ENCODE measurements at places on chromosomes 13 and 19.

DNA sequence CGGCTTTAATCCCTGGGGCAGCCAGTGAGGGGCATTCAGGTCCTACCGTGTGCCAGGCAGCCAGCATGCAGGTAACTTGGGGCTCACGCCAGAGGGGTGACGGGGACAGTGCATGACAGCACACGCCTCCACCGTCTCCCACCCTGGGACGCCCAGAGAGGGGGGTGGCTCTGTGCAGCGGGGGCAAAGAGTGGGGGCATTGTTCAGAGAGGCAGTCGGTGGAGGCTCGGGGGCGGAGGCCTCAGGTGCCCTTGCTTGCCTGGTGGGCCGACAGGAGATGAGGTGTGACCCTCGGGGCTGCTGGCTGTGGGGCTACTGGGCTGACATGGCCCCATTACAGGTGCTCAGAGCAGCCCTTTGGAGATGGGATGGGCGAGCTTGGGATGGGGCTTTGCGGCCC, 18.4 kb downstream of the PLIN4 start:
- no peaks in the 10 kb centered on the region for H3K27me3 ChIP-seq
- H3K36me3 ChIP-seq, result no peaks in the 10 kb centered on the region
- H3K4me1 ChIP-seq, result no peaks in the 10 kb centered on the region
- H3K27ac ChIP-seq, result no peak overlapping the region
- DNase-seq, result no peak

DNA sequence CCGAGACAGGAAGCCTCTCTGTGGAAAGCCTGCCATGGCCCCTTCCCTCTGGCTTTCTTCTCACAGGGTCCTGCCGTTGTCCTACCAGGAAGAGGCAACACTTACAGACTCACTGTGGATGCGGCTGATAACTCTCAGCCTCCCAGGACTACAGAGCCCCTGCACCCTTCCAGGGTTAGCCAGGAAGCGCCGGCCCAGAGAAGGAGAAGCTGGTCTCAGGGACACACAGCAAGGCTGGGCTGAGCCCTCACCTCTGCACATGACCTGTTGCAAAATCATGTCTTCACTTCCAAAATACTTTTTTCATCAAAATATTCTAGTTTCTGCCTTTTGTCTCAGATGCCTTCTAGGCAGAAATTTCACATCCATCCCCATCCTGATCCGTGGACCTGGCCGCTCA, 1.9 kb downstream of the CEACAM20 start:
- H3K36me3 ChIP-seq, result no peaks in the 10 kb centered on the region
- no peak overlapping the region for H3K27ac ChIP-seq
- no peak overlapping the region for H3K4me3 ChIP-seq
- no peak for DNase-seq
- no peaks in the 10 kb centered on the region for H3K4me1 ChIP-seq
- H3K27me3 ChIP-seq, result no peaks in the 10 kb centered on the region

GRCh38 chr13:72293206-72293605, 426.2 kb upstream of the DACH1 start:
- DNase-seq, result no peak
- no peak overlapping the region for H3K4me3 ChIP-seq
- H3K27me3 ChIP-seq, result no peaks in the 10 kb centered on the region
- H3K27ac ChIP-seq, result no peak overlapping the region
- no peaks in the 10 kb centered on the region for H3K4me1 ChIP-seq
- H3K36me3 ChIP-seq, result no peaks in the 10 kb centered on the region

DNA sequence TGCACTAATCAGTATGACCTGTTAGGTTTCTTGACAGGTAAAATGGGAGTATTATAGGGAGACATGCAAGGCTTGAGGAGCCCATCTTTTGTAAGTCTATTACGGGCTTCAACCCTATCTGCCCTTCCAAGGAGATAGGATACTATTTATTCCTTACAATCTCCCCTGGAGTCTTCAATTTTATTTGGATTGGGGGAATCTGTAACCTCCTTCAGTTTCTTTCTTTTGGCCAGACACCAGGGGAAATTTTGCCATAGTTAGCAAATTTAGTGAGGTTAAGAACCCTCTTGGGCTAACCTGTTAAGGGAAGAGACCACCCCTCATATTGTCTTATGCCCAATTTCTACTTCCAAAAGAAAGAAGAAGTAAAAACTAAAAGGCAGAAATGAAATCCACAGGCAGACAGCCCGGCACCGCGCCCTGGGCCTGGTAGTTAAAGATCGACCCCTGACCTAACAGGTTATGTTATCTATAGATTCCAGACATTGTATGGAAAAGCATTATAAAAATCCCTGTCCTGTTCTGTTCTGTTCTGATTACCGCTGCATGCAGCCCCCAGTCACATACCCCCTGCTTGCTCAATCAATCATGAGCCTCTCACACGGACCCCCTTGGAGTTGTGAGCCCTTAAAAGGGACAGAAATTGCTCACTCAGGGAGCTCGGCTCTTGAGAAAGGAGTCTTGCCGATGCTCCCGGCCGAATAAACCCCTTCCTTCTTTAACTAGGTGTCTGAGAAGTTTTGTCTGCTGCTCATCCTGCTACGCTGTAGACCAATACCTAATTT, 39.6 kb upstream of the CD177 start:
- no peaks in the 10 kb centered on the region for H3K36me3 ChIP-seq
- no peaks in the 10 kb centered on the region for H3K27me3 ChIP-seq
- no peak overlapping the region for H3K4me3 ChIP-seq
- no peak overlapping the region for H3K27ac ChIP-seq
- no peaks in the 10 kb centered on the region for H3K4me1 ChIP-seq
- no peak for DNase-seq

GRCh38 chr13:24670961-24671381, 9.2 kb upstream of the ATP12A start:
- no peaks in the 10 kb centered on the region for H3K27me3 ChIP-seq
- DNase-seq, result no peak
- peaks cover 6% of the 10 kb centered on the region for H3K4me1 ChIP-seq
- H3K4me3 ChIP-seq, result no peak overlapping the region

DNA sequence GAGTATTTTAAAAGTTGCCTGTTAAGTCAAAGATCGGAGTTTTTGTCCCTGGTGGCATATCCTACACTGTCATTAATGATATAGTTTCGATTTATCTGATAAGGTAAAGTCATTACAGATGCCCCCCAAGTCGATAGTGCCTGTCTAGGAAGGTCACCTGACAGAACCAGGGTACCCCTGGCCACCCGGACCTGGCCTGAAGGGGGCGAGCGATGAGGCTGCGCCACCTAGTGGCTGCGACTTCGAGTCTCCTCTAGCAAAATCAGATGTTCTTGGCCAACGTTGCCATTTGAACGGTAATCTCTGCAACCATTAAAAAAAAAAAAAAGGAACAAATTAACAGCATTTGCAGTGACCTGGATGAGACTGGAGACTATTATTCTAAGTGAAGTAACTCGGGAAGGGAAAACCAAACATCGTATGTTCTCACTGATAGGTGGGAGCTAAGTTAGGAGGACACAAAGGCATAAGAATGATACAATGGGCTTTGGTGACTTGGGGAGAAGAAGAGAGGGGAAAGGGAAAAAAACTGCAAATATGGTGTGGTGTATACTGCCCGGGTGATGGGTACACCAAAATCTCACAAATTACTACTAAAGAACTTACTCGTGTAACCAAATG, 565.1 kb downstream of the LIG4 start:
- H3K4me3 ChIP-seq, result no peak overlapping the region
- no peaks in the 10 kb centered on the region for H3K27me3 ChIP-seq
- H3K4me1 ChIP-seq, result no peaks in the 10 kb centered on the region
- no peak overlapping the region for H3K27ac ChIP-seq

DNA sequence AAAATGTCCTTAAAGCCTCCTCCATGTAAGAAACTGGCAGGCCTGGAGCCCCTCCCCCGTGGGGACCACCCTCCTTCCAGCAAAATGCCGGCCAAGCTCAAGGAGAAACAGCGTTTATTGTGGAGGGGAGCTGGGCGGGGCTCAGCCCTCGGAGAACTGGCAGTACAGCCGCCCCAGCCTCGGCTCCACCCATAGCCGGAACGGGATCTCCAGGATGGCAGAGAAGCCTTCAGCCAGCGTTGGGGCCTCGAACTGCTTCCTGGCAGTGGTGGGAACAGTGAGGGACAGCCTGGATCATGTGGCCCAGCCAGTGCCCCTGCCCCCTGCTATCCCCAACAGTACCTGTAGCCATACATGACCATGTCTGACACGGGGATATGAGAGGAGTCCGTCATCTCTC, 6.3 kb downstream of the PNKP start:
- H3K27me3 ChIP-seq, result no peaks in the 10 kb centered on the region
- no peak for DNase-seq
- peaks cover 41% of the 10 kb centered on the region for H3K4me1 ChIP-seq
- H3K4me3 ChIP-seq, result no peak overlapping the region
- H3K27ac ChIP-seq, result peak overlapping the region; percentile 84

DNA sequence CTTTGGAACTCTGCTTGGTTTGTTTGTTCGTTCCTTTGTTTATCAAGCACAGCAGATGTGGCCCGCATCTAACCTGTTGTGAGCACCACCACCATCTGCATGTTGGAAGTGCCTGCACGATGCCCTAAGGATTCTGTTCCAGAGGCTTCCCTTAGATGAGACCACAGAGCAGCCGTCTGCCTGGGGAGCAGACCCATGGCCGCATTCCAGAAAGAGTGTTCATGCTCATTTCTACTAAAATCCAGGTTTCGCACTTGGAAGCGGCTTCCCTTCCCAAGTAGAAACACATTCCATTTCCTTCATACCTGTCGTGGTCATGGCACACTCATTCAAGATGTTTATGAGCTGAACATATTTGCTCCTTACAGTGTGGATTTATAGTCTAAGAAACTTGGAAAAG, 27.2 kb downstream of the COL4A2 start:
- H3K4me3 ChIP-seq, result no peak overlapping the region
- no peaks in the 10 kb centered on the region for H3K36me3 ChIP-seq
- no peaks in the 10 kb centered on the region for H3K27me3 ChIP-seq
- H3K27ac ChIP-seq, result no peak overlapping the region

DNA sequence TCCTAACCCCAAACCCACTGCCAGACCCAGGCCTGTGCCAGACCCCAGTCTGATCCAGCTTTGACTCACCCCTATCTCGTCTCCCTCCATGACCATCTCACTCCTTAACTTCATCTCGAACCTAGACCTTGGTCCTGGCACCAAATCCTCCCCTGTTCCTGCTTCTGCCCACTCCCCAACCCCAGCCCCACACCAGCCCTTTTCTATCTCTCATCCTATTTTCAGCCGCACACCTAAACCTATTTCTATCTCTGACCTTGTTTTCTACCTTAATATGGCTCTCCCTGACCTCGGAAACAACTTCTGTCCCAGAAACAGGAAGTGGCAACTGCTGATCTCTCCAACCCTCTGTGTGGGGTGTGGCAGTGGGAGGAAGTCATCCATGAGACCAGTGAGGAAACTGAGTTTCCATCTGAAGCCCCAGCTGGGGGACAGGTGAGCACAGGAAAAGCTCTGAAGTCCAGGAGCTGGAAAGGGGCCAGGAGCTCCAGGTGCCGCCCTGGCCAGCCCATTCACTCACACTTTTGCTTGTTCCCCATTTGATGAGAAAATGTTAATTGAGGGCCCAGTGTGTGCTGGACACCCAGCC, 13.7 kb downstream of the PTH2 start:
- no peak overlapping the region for H3K4me3 ChIP-seq
- no peaks in the 10 kb centered on the region for H3K4me1 ChIP-seq
- no peaks in the 10 kb centered on the region for H3K36me3 ChIP-seq
- no peaks in the 10 kb centered on the region for H3K27me3 ChIP-seq
- no peak overlapping the region for H3K27ac ChIP-seq

DNA sequence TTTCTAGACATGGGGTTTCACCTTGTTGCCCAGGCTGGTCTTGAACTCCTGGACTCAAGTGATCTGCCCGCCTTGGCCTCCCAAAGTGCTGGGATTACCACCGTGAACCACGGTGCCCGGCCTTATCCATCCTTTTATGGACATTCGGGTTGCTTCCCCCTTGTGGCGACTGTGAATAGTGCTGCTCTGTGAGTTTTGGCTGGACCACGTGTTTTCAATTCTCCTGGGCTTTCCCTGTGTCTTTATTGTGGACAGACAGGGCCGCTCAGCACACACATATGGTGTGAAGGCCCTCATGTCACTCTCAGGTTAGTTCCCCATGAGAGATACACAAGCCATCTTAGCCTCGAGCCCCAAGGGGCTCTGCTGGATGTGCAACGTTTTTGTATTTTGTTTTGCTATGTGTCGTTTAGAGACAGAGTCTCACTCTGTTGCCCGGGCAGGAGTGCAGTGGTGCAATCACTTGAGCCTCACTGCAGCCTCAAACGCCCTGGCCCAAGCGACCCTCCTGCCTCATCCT, 40.5 kb downstream of the MAU2 start:
- H3K27me3 ChIP-seq, result no peaks in the 10 kb centered on the region
- no peaks in the 10 kb centered on the region for H3K36me3 ChIP-seq
- no peak overlapping the region for H3K27ac ChIP-seq
- peak; percentile 72 for DNase-seq
- H3K4me1 ChIP-seq, result no peaks in the 10 kb centered on the region

DNA sequence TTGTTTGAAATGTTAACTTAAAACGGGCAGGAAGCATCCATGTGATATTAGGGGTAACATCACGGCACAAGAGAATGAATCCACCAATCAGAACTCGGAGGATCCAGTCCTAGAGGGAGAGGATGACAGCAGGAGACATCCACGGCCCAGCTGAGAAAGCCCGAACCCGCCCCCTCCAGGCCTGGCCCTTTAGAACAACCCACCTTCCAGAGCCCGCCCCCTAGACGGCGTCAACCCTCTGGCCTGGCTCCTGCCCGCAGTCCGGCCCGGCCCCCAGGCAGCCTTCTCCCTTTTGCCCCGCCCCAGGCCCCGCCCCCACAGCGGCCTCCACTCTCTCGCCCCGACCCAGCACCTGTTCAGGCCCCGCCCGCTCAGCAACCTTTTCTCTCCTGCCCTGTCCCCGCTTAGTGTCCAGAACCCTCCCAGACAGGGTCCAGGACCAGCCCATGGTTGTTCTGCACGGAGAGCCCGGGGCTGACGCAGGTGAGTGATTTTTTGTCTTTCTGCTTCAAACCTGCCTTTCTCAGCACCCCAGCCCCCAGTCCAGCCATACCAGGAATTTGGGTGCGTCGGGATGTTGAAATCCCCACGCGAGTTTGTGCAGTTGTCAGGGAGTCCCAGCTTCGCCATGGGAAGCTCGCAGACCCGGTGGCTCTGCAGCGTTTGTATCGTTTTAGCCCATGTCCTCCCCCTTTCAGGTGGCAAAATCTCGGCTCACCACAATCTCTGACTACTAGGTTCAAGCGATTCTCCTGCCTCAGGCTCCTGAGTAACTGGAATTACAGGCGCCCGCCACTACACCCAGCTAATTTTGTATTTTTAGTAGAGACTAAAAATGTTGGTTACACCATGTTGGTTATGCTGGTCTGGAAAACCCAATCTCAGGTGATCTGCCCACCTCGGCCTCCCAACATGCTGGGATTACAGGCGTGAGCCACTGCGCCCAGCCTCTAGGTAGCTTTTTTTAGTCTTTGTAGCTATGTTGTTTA, 16.1 kb downstream of the ZNF816 start:
- H3K4me3 ChIP-seq, result peak overlapping the region; percentile 34
- H3K4me1 ChIP-seq, result no peaks in the 10 kb centered on the region
- no peaks in the 10 kb centered on the region for H3K36me3 ChIP-seq
- H3K27me3 ChIP-seq, result no peaks in the 10 kb centered on the region

GRCh38 chr13:82294226-82294625, 1588.0 kb downstream of the SLITRK1 start:
- no peaks in the 10 kb centered on the region for H3K36me3 ChIP-seq
- H3K27me3 ChIP-seq, result no peaks in the 10 kb centered on the region
- no peak overlapping the region for H3K27ac ChIP-seq
- no peaks in the 10 kb centered on the region for H3K4me1 ChIP-seq

All from Panc1 (cell line).